ENCODE measurements at places on chromosomes 5 and 9.

DNA sequence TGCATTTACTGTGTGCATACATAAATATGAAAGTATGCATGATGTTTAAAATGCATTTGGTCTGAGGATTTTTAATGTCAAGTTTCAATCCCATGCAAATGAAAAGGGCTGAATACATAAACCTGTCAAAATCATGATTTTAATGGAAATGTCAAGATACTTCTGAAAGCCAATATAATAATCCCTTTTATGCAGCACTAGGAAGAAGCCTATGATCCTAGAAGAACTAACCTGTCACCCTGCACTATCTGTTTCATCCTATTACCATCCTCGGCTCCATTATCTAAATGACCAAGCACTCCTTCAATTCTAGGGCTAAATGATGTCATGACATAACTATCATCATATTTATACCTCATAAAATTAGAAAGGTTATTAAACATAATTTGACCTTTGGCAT lies 2229.4 kb upstream of the WWC1 start:
- DNase-seq: no peak

- DNase-seq: no peak
Observed at GRCh38 chr5:169460896-169461295, 122.7 kb upstream of the SPDL1 start.

DNA sequence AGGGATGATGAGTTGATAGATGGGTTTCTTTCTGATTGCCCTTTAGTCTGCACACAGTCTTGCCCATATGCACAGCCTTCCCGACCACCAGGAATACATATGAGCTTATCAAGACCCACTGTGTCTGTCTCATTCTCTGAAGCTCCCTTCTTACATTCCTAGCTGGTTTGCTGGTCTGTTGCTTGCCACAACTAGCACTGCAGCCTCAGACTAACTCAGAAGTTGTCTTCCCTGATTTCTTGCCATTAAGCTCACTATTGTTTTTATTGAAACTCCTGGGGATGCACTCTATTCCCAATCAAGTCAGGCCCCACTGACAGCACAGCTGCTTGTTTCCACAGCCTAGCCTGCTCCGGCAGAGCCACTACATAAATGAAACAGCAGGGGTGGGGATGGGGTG lies 97.5 kb downstream of the SAXO1 start:
- no peak for DNase-seq

DNA sequence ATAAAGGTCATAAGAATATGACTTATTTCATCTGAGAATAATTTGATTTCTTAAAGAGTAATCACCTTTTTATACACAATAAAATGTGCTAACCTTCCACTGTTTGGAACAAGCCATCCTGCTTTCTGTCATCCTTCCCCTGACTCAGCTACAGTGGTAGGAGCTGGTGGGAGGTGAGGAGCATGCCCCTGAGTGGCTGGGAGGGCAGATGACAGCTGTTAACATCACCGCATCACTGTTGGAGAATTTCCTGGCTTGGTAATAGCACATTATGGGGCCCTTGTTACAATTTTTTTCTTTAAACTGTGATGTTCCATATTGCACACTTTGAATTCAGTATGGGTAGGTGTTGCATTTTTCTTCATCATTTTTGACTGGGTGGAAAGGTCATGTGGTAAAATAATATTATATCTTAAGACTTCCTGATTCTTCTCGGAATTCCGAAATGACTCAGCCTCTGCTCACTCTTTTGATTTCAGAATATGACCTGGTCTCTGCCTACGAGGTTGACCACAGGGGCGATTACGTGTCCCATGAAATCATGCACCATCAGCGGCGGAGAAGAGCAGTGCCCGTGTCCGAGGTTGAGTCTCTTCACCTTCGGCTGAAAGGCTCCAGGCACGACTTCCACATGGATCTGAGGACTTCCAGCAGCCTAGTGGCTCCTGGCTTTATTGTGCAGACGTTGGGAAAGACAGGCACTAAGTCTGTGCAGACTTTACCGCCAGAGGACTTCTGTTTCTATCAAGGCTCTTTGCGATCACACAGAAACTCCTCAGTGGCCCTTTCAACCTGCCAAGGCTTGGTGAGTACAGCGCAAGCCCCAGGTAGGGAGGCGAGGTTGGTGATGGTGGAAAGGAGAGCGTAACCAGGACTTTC lies 5.8 kb downstream of the ADAMTS16 start:
- no peak for DNase-seq

DNA sequence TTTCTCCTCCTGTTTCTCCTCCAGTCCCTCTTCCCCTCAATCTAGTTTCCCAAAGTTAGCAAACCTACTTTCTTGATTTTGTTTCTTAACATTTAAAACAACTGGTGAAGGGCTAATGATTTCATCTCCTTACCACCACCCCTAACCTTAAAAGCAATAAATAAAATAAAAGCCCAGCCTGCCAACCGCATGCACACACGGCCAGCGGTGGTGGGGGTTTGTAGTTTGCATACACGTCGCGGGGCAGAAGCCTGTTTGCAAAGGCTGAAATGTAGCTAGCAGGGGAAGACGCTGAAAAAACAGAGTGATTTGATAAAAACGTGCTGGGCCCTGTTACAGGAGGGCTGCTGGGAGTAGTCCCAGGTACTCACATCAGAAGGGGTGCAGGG lies 1.9 kb upstream of the DMRT2 start:
- no peak for DNase-seq

- no peak for DNase-seq
Observed at GRCh38 chr5:180820788-180821321, 18.2 kb upstream of the MGAT1 start.

DNA sequence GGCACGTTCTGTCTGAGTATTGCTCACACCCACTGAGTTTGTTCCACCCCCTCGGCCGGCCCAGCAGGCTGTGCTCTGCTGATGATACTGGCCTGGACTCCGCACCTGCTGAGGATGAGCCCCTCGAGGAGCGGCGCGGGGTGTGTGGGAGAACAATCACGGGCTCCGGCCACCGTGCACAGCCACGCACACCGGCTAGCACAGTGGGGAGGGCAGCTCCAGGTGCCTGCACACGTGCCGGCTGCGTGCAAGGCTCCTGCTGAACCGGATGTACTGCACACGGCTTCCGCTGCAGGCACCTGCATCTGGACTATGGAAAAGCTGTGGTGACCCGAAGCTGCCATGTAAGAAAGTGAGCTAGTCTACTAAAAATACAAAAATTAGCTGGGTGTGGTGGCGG lies 485.2 kb upstream of the CDH9 start:
- no peak for DNase-seq

GRCh38 chr9:135766251-135766650 lies 64.3 kb downstream of the KCNT1 start:
- no peak for DNase-seq

- no peak for DNase-seq
Observed at GRCh38 chr9:81825846-81826516, 102.2 kb upstream of the SPATA31D4 start.

- DNase-seq: no peak
Observed at GRCh38 chr9:126343271-126343700, 16.7 kb downstream of the MVB12B start.

DNA sequence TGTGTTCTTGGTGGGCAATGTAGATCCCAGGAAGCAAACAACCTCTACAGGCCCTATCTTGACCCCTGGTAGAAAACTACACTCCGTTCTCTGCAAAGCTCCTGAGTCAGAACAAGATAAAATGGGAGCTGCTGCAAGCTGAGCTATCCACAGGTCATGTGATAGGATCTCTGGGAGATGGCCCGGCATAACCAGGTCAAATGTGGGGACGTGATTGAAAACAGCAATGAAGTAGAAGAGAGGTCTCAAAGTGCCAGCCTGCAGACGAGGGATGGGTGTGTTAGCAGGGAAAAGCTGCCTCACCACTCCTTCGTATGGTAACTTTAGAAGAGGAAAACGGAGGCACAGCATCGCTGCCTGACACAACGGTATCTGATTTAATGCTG lies 25.0 kb downstream of the NRG2 start:
- no peak for DNase-seq

- DNase-seq: no peak
Observed at GRCh38 chr9:108093773-108094675, 604.5 kb upstream of the KLF4 start.

DNA sequence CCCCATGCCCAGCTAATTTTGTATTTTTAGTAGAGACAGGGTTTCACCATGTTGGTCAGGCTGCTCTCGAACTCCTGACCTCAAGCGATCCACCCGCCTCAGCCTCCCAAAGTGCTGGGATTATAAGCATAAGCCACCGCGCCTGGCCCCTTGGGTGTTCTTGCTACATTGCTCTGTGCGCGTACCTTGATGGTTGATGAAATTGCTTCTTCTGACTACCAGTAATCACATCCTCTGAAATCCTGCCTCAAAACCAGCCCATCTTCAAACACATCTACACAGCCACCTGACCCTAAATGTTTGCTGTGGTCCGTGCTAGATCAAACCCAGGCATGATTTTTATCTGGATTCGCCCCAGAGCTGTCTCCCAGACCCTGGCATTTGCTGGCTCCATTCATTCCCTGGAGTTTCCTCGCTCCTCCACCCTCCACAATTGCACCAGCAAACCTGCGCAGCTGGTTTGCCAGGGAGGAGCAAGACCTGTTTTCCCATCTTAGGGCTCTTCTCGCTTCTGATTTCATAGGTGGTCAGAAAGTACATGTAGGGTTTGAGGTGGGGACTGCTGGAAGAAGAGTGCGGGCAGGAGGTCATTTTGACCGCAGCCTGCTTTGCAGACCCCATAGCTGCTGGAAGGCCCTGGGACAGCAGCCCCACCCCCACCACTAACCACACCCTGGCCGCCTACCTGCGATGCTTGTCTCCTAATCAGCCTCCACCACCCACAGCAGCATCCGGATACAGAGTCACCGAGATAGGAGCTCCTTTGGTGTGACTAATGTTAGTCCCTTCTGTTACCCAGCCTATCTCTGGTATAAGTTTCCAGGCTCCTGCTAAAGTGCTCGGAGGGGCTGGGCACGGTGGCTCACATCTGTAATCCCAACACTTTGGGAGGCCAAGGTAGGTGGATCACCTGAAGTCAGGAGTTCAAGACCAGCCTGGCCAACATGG lies 22.7 kb downstream of the SWI5 start:
- no peak for DNase-seq

DNA sequence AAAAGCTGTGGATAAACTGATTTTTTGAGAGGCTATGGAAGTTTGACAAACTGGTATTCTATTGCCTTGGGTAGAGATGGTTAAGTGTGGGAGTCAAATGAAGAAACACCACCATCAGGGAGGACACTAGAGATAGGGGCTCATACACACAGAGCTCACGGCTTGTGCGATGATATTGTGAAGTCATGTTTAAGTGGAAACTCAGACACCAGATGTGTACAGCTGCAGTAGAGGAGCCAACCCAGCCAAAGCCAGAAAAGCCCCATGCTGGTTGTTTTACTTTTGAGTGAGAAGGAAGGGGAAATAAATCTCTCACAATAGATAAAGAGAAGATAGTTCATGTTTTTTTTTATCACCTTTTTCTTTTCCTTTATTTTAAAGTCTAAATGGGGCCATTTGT lies 377.7 kb downstream of the DMRT2 start:
- no peak for DNase-seq

DNA sequence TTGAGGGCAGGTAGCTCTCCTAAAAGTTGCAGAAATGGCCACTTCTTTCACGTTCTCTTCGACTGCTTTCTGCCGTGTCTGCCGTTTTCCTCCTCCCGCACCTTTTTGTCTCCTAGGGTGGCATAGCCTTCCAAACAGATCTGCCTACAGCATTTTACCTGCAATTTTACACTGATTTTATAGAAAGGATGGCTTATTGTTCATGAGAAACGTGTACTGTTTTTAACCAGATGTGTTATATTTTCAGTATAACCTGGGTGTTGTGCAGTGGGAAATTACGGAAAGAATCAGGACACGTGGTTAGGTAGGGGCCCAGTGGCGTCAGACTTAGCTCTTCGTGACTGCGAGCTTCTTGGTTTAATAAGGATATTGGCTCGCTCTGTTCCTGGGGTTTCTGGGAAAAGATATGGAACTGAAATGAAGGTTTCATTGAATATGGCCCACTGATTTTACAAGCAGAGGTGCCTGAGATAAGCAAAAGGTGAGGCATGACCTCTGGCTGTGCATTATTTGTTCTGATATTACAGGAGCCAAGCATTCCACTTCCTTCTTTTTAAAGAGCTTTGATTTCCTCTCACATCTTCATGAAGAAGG lies 43.7 kb upstream of the PRSS3 start:
- no peak for DNase-seq

DNA sequence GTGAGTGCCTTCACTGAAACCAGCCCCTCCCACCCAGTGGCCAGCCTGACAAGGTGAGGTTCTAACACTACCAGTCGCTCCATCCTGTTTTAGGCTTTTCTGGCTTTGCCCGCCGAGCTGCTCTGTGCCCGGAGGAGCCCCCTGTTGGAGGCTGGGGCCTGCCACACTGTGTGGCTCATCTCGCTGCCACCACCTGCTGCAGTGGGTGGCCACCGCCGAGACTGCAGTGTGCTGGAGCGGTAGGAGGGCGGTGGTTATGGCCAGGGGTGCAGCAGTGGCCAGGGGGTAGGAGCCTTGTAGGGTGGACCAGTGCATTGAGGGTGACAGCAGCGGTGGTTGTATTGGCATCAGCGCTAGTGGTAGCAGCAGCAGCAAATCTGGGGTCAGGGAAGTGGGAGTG lies 74.7 kb upstream of the PCAT7 start:
- DNase-seq: no peak

DNA sequence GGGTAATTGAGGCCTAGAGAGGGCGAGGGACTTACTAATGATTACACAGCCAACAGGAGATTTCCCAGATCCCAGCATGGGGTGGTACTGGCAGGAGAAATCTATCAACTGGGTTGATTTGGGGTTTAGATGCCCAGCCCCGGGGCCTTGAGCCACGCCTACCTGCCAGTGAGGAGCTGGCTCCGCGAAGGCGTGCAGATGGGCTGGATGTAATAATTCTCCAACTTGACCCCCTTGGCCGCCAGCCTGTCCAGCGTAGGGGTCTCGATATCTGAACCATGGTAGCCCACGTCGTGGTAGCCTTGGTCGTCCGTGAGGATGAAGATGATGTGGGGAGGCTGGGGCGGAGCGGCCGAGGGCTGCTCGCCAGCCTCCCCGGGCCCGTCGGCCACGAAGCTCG lies 804 bp downstream of the ARSI start:
- no peak for DNase-seq

DNA sequence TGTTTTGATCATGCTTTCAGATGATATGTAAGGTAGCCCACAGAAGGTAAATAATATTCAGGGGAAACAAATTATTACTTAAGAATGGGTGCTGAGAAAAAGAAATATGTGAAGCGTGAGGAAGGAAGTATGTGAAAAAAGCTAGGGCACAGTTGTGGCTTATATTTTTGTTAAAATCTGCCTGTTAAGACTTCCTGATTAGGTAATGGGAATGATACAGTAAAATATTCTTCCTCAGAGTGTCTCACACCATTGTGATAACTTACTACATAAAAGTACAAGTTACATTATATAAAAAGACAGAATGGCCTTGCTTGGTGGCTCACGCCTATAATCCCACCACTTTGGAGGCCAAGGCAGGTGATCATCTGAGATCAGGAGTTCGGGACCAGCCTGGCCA lies 18.7 kb upstream of the PARP8 start:
- no peak for DNase-seq
